ENCODE measurements at places on chromosomes 12 and 14.
A peak's percentile ranks its signal among the peaks of the same experiment; 100 is the strongest.

- no peak for DNase-seq
Measured at GRCh38 chr14:53954551-53955228, 1.9 kb downstream of the BMP4 start.

GRCh38 chr12:94948232-94948810, 55.2 kb downstream of the NDUFA12 start:
- DNase-seq, result no peak

DNA sequence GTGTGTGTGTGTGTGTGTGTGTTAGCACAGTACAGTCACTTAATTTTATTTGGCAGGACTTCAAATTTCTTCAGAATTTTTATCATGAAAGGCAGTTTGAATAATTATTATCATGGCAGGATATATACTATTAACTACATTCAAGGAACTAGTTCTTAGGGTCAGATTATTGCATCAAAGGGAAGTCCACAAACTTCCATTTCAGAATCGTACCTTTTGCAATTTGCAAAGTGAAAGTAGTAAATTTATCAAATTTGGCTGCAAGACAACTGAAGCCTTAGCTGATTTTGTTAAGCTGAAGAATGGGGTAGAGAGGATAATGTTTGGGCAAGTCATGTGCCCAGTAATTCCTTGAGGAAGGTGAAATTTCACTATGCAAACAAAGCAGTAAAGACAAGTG, 68.2 kb downstream of the PLEKHG7 start:
- no peak for DNase-seq

DNA sequence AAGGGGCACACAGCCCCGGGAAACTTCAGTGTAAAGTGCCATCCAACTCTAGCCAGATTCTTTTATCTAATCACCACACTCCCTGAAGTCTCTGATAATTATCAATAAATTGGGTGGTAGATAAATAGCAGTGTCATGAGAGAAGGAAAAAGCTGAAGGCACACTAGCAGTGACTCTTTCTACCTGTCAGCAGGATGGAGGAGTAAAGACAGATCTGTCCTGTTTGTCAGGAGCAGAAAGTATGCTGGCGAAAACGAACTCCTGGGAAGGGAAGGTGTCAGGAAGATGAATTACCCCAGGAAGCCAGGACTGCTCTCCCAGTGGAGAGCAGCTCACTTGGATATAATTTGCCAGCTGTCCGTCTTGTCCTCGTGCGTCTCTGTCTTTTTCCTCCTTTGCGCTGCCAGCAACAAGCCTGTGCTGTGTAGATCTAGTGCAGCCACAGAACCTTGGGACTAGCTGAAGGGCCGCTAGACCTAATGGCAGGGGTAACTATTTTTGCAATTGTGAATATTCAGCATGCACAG, 981.9 kb downstream of the DIO2 start:
- no peak for DNase-seq

DNA sequence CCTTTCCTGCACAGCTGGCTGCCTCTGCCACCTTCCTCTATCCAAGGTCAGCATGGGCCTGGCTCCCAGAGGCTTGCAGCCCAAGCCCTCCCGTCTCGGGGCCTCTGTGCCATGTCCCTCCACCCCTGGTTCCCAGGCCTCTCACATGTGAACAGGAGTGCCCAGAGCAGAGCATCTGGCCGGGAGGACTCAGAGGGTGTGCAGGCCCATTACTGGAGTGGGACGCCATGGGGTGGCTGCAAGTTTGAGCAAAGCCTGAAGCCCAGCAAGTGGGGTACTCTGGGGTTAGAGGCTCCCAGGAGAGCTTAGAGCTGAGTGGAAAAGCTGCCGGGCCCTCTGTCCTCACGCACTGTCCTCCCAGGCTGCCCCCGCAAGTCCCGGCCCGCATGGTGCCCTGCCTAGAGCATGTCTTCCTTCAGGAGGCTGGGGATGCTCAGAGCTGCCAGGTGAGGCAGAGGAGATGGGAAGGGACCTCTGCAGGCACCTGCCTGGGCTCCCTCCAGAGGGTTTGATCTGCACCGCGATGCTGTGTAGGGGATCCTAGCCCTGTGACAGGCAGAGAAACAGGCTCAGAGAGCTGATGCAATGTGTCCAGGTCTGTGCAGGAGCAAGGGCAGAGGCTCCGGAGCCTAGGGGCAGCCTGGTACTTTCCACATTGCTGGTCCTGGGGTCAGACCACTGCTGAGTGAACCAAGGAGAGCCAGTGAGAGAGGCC, 39.8 kb downstream of the DIO3 start:
- DNase-seq, result no peak

DNA sequence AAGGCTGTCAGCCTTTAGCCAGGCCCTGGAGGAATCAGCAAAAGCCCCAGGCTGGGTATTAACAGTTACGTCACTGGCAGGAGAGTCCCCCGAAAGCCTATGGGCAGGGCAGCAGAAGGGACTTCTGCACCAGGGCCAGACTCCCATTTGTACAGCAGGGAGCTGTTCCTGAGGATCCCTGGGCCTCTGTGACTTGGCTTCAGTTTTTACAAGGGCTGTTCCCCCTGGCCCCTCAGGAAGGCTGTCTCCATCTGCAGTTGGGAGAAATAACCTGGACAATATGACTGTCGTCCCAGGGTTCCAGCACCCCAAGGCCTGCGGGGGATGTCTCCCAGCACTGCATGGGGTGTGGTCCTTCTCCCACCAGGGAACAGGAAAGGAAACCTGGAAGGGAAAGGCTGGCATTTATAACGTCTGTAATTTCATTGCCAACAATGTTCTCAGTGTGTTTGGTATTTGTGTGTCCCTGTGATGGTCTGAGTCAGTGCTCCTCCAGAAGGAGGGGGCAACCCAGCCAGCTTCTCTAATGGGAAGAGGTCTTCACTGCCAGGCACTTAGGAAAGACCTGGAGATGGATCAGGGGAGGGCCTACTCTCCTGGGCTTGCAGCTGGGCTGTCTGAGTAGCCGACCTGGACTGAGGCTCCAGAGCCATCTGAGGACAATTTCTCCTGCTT, 42.4 kb downstream of the ERH start:
- peak; percentile 50 for DNase-seq

DNA sequence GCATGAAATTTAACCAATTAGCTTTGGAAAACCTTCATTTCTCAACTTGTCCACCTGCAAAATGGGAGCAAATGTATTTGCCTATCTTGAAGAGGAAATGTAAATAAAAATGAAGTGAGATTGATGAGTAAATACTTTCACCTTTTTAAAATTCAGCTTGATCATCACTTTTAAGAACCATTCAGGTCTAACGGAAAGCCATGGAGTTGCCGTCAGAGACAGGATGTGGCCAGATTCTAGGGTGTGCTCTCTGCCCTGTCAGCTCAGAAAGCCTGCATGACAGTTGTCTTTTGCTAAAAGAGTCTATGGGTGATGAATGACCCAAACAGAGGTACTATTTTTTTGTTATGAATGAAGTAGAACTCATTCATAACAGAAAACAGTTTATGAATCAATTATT, 104.3 kb upstream of the SLC35F4 start:
- DNase-seq, result no peak

DNA sequence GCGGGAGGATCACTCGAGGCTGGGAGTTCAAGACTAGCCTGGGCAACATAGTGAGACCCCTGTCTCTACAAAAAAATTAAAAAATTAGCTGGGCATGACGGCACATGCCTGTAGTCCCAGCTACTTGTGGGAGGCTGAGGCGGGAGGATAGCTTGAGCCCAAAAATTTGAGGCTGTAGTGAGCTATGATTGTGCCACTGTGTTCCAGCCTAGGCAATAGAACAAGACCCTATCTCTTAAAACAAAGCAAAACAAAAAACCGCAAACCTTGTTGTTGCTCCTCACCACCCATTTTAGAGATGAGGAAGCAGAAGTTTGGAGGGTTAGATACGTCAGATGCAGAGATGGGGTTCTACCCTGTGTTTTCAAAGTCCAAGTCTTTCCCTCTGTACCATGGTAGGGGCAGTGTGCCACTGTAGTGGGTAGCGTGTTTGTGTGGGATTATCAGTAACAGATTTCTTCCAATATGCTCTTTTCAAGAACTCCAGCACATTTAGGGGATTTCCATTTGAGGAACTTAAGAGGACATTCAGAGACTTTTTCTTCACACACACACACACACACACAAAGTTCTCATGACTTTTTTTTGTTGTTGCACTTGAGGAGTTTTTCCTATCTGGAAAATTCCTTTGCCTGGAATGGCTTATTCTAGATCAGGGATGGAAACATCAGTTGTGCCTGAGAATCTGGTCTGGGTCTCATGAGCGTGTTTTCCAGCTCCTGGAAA, 186.5 kb downstream of the CHST11 start:
- DNase-seq, result no peak

- no peak for DNase-seq
Measured at GRCh38 chr14:90569201-90569600, 172.4 kb downstream of the CALM1 start.

DNA sequence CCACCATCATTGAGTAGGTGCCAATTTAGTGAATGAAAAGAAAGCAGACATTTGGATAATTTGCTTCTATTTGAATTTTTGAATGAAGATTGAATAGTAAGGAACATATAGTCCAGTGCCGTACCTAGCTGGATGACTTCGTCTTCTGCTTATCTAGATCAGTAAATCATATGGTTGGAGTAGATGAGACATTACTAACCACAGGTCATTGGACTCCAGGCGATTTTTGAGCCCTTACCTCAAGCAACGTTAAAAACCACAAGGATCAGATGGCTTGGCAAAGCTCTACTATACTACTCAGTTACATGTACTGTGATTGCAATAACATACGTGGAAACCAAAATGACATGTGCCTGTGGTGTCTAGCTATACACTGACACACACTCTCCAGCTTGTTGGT, 1.7 kb upstream of the SPATS2 start:
- DNase-seq, result peak; percentile 80

DNA sequence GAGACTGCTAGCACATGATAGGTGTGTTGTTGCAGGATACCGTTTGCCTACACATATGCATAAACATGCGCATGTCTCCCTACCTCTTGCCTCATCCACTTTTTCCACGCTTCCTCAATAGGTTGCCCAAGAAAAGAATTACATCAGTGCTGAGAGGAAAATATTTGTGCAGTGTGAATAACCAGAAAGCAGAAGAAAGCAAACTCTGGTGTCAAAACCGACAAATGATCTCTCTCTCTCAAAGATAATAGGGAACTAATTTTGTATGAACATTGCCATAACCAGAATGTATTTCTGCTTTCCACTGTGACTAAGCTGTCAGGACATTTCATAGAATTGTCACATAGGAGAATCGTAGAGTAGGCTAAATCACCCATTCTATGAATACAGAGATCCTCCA, 1.3 kb downstream of the CLEC7A start:
- no peak for DNase-seq

DNA sequence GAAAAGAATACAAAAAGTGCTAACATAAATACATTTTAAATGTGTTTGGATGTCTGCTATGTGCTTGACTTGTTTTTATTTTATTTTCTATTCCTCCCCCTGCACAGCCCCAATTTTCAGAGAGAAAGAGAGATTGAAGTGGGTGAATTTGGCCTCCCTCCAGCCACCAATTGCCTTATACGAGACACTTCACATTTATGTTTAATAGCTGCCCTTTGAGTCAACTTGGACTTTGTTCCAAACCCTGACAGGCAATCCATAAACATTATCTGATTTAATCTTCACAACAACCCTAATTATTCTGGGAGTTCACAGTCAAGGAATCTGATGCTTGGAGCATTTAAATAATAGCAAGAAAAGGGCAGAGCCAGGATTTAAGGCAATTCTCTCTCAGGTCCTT, 161.7 kb downstream of the SLC15A4 start:
- DNase-seq, result no peak

- no peak for DNase-seq
Measured at GRCh38 chr14:68172627-68173026, 353.0 kb downstream of the RAD51B start.

DNA sequence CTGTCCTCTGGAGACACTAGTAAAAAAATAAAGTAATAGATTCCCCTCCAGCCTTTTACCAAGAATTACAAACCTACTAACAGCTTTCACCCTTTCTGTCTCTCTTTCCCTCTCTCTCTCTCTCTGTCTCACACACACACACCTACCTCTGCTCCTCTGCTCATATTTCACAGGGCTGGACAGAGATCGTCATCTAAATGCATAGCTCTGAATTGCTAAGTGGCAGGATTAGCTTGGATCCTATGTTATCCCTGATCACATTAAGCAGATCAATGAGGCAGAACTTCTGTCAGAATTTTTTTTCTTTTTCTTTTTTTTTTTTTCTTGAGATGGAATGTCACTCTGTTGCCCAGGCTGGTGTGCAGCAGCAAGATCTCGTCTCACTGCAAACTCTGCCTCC, 22.9 kb downstream of the VCPKMT start:
- DNase-seq, result no peak

GRCh38 chr12:15682826-15683225, 106.4 kb downstream of the EPS8 start:
- DNase-seq, result peak; percentile 65

DNA sequence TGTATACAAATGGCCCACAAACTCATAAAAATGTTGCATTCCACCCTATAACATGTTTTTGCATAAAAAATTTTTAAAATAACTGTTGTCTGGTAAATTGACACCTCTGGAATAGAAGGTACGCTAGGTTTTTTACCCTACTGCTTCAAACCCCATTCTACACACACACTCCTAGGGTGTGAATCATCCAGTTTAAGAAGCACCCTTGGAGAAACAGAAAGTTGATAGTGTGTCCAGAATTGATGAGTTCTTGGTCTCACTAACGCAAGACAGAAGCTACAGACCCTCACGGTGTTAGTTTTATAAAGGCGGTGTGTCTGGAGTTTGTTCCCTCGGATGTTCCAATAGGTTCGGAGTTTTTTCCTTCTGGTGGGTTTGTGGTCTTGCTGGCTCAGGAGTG, 158.5 kb downstream of the KLRB1 start:
- DNase-seq, result no peak

GRCh38 chr12:132765361-132765760, 3.7 kb upstream of the ANKLE2 start:
- DNase-seq, result no peak

- DNase-seq, result no peak
Measured at GRCh38 chr14:101177301-101177971, 273.9 kb upstream of the RTL1 start.

DNA sequence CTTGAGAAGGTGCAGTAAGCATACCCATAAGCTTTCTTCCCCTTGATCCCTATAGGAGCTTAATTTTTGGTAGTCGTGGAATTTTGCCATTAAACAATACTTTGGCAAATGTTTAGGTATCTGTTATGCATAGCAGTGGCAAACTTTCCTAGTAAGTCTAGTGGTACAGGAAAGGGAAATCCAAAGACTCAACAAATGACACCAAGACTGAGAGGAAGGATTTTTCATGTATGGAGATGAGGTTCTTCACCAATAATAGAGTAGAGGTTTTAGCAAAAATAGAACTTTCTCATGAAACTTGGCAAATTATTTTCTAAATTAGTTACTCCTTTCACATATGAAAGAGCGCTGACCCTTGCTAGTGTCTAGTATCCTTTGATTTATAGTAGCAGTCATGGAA, 2.8 kb downstream of the EID3 start:
- no peak for DNase-seq

Data from fibroblast of upper back skin (primary cell).